ENCODE measurements at places on chromosomes 13 and 19.

DNA sequence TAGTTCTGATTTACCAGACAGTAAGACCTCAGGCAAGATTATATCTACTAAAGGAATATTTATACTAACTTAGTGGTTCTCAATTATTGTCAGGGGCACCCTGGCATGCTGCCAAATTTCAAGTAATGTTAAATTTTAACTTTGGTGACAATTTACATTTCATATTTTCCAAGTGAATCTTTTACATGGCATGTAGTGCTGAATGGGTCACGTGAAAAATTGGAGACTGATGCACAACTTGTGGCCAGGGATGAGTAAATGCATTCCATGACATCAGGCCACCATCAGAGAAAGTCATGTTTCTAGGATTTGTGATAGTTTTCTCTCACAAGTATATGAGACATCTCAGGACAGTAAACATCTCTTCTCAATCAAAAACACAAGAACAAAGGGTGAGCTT lies 202.6 kb upstream of the SOX21 start:
- DNase-seq = no peak

DNA sequence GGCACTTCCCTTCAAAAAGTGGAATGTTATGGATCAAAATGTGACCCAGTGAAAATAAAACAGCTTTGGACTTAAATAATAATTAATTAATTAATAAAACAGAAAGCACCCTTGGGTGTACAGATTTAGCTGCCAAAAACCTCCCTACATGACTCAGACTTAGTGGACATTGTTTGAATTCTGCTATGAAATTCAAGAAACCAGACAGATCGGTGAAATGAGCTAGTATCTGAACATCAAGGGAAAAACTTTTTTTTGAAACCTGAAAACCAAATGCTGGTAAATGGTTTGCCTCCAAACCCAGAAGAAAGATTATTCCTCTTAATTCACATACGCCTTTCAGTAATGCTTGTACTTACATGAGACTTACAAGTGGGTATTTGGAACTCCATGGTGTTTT lies 33.5 kb downstream of the SOX21 start:
- DNase-seq = no peak

- no peak for DNase-seq
These were observed 548.6 kb upstream of the SLITRK5 start for GRCh38 chr13:87122551-87122950.

DNA sequence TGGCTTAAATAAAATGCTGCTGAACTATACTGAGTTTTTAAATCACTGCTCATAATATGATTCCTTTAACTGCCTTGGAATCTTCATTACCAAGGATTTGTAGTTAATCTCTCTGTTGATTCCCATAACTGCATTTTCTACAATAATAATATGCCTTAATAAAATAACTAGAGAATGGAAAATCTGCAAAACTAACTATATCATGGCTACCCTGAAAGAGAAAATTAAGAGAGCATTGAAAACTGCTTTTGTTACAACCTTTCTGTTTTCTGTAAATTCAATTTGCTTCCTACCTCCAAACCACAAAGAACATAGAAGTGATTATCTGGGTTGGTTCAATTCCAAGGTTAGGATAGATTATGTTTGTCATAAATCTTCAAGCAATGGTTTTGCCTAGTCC lies 202.8 kb upstream of the ATXN8OS start:
- DNase-seq = no peak

GRCh38 chr19:33557720-33558119 lies 36.1 kb upstream of the PEPD start:
- no peak for DNase-seq
